Peyer's patch (tissue), 4 donors: ENCODE measurements at places on chromosomes 2 and 18. TPM values are rescaled to one million over a fixed set of nuclear protein-coding genes. Genes with fewer than 3 reads are reported as not detected.

DNA sequence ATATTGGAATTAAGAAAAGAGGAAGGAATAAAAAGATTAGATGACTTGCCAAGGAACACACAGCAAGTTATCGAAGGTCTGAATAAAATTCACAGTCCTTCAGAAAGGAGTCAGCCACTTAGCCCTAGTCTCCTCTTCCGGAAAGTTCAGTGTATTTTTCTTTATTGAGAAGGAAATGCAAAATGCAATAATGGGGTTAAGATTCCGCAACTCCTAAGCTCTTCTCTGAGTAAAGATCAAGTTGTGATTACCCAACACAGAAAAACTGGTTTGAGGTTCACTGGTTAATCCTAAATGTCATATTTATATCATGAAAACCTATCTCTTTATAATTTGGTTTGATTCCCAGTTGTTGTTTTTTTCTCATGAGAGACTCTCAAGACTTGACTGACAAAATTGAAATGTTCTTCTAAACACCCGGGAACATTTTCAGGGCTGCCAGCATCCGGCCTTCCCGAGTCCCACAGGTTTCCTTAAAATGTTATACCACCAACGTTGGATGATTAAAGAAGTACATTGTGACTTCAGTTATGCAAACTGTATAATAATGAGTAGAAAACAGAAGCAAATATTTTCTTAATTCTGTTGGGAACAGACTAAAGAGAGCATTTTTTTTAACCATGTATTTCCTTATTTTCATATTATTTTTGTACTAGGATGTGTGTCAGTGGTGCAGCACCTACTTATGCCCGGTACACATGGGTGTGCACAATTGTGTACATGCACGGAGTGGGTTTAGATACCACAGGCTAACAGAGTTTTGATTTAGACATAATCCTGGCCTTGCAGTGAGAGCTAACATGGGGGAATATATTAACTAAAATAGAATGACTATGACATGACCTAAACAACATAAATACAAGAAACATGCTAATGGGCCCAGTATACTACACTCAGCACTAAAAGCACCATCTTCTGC is 100.2 kb downstream of the STK39 start:
- no peaks in the 10 kb centered on the region for H3K27me3 ChIP-seq
- DNase-seq = no peak
- H3K4me1 ChIP-seq = no peaks in the 10 kb centered on the region
- no peak overlapping the region for H3K27ac ChIP-seq
- H3K36me3 ChIP-seq = no peaks in the 10 kb centered on the region
- no peak overlapping the region for H3K4me3 ChIP-seq

- no peaks in the 10 kb centered on the region for H3K36me3 ChIP-seq
- H3K4me1 ChIP-seq = no peaks in the 10 kb centered on the region
- H3K27me3 ChIP-seq = no peaks in the 10 kb centered on the region
- DNase-seq = no peak
- no peak overlapping the region for H3K27ac ChIP-seq
- H3K4me3 ChIP-seq = no peak overlapping the region
Measured at GRCh38 chr2:196315388-196316049, 144.1 kb upstream of the STK17B start.

DNA sequence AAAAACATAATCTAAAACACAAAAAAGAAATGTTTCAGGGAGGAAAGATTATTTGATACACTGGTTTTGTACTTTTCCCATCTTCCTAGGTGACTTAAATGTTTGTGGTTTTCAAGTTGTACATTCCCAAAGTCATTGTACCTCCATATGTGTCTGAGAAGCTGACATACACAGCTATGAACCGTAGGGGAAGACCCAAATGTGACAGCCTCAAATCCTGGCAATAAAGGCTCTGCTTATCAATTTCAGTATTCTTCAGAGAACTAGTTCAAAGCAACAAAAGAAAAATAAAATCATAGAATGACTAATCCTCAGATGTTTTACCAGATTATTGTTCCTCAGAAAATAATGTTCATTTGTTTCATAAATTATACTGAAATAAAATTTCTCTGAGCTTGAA is 2.5 kb downstream of the DYNC2LI1 start:
- H3K27ac ChIP-seq = no peak overlapping the region
- no peaks in the 10 kb centered on the region for H3K27me3 ChIP-seq
- no peaks in the 10 kb centered on the region for H3K4me1 ChIP-seq
- H3K4me3 ChIP-seq = no peak overlapping the region
- no peak for DNase-seq

GRCh38 chr18:55141318-55141717 is 182.1 kb upstream of the CCDC68 start:
- H3K27me3 ChIP-seq = no peaks in the 10 kb centered on the region
- no peaks in the 10 kb centered on the region for H3K4me1 ChIP-seq
- DNase-seq = no peak
- H3K4me3 ChIP-seq = no peak overlapping the region
- H3K27ac ChIP-seq = no peak overlapping the region

GRCh38 chr2:99852376-99852934 is 289.9 kb downstream of the AFF3 start:
- no peak for DNase-seq
- no peak overlapping the region for H3K4me3 ChIP-seq
- H3K36me3 ChIP-seq = no peaks in the 10 kb centered on the region
- H3K27me3 ChIP-seq = no peaks in the 10 kb centered on the region

KCNG2 gene
- total RNA-seq = 2.3 TPM
